CD4-positive, alpha-beta T cell treated with Interleukin-6 for 4 hours (primary cell): ENCODE measurements at places on chromosomes 7 and 10.

GRCh38 chr10:12875100-12875499, 126.4 kb downstream of the CCDC3 start:
- DNase-seq: no peak

DNA sequence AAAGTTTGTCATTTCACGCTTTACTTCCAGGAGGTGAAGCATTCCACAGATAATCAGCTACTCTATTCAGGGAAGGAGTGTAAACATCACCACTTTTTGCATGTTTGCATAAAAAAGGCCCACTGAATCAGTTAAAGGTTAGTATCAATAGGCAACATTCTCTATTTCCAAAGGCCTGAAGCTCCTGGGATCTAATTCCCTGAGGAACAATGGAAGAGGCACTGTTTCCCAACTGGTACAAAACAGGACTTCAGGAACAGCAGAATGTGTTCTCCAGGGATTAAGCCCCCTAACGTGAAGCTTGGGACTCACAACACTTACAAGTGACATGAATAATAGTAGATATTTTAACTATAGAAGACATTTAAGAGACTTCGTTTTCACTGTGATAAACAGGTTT, 6.1 kb downstream of the LRRN3 start:
- no peak for DNase-seq

- no peak for DNase-seq
Observed at GRCh38 chr7:75983471-75984129, 10.8 kb downstream of the TMEM120A start.

DNA sequence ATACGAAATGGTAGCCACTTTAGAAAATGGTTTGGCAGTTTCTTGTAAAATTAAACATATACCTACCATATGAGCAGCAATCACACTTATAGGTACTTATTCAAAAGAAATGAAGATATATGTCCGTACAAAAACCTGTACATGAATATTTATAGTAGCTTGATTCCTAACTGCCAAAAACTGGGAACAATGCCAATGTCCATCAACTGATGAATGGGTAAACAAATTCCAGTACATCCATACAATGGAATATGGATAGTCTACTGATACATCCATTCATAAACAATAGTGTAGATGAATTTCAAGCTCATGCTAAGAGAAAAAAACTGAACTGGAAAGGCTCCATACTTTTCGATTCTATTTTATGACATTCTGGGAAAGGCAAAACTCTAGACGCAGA, 68.5 kb downstream of the AGK start:
- DNase-seq: no peak

DNA sequence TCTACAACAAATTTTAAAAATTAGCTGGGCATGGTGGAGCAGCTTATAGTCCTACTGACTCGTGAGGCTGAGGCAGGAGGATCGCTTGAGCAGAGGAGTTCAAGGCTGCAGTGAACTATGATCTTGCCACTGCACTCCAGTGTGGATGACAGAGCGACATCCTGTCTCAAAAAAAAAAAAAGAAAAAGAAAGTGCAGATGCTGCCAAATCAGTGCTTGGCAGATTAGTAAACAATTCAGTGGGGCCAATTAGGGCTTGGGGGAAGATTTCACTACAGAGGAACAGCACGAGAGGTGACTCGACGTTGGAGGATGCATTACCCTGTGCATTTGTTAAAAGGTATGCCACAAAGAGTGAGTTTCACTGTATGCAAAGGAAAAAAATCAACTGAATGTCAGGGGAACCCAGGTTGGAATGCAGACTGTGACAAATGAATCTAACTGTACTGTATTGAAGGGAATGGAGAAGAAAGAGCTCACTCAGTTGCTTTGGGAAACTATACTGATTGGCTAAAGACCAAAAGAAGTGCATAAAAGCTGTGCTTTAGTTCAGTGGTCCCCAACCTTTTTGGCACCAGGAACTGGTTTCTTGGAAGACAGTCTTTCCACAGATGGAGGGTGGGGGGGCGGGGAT, 31.6 kb downstream of the GARIN1A start:
- no peak for DNase-seq

GRCh38 chr7:138667535-138668228, 33.5 kb downstream of the SVOPL start:
- no peak for DNase-seq

- no peak for DNase-seq
Observed at GRCh38 chr7:52720856-52721255, 314.6 kb upstream of the POM121L12 start.

DNA sequence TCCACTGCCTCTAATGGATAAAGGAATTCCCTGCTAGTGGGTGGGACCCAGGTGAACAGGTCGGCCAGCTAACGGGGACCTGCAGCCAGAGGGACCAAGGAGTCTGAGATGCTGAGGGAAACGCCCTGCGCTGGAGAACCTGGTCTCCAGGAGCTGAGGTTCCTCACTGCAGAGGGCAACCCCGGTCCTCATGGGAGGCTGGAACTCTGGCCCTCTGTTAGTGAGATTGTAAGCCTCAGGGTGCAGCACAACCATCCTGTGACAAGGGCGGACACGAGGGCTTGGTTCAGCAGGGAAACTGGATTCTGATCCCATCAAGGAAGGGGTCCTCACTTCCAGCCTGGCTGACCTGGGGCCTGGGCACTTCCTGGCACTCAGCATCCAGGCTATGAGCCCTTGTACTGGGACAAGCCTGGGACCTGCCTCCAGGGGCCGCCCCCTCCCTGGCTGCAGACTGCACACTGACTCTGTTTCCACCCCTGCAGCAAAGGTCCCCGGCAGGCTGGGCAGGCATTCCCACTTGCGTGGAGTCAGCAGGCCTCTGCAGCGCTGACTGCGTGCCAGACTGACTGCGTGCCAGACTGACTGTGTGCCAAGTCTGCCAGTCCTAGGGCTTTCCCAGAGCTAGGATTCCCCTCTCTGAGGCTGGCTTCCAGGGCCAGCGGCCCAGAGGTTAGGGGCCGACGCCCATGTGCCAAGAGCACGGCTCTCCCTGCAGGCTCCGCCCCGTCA, 143.2 kb downstream of the MAPK8 start:
- DNase-seq: no peak

- no peak for DNase-seq
Observed at GRCh38 chr10:80081026-80081425, 2.6 kb downstream of the TMEM254 start.

GRCh38 chr10:61000769-61001730, 57.1 kb upstream of the RHOBTB1 start:
- no peak for DNase-seq
